ENCODE measurements at places on chromosomes 12 and 14.

GRCh38 chr14:90444077-90444696 lies 47.4 kb downstream of the CALM1 start:
- DNase-seq, result no peak

DNA sequence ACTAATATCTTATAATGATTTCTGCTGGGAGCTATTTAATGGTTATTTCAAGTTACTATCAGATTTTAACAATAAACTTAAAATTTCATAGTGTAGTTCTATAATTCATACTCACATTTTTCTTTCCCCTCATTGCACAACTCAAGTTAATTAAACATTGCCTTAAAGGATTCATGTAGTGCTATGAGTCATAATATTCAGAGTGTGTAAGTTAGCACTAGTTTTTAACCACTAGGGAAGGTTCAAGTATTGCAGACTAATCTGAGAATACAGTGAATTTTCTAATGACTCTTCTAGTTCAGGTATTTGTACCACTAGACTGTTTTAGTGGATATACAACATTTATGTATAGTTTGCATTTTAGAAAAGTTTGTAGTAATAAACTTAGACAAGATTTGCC lies 49.9 kb downstream of the FOXA1 start:
- no peak for DNase-seq

DNA sequence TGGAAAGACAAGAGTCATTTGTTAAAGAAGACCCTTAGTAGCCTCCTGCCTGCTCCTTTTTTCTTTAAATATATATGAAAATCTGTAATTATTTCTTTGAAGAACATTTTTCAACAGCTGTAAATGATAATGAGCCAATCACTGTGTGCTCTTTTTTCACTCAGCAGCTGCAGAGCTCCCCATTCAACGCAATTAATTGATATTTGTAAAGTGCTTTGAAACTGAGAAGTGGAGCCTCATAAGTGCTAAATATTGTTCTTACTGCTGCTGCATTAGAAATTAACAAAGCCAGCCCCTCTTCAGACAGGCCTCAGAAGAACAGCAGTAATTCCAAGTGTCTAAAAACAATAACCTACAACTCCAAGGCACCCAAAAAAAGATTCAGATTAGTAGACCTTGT lies 224.3 kb downstream of the GXYLT1 start:
- no peak for DNase-seq

- DNase-seq, result no peak
These were observed 27.3 kb downstream of the ZC3H14 start for GRCh38 chr14:88590173-88590572.

GRCh38 chr14:105413544-105413886 lies 6.1 kb upstream of the MTA1 start:
- no peak for DNase-seq

GRCh38 chr12:94832780-94833681 lies 170.5 kb downstream of the NDUFA12 start:
- DNase-seq, result no peak

- DNase-seq, result peak; percentile 57
These were observed 1.1 kb upstream of the BCL11B start for GRCh38 chr14:99272899-99273765.

GRCh38 chr14:98888927-98889835 lies 382.8 kb downstream of the BCL11B start:
- DNase-seq, result no peak

GRCh38 chr12:108821407-108822397 lies 35.7 kb downstream of the SSH1 start:
- DNase-seq, result no peak

DNA sequence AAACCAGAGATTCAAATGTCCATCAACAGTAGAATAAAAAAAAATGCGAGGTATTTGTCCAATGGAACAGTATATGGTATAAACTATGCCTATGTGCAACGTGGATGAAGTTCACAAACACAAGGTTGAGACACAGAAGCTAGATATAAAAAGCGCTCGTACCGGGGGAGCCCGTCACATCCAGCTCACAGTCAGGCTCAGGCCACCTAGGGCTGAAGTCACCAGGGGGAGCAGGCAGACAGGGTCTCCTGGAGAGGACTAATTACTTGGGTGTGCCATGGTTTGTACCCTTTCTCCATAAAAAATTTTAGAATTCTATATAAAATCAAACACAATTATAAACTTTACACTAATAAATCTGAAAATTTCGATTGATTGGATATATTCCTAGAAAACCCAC lies 13.6 kb downstream of the AHNAK2 start:
- no peak for DNase-seq

- DNase-seq, result no peak
These were observed 89.2 kb downstream of the NUAK1 start for GRCh38 chr12:106049546-106049945.

- DNase-seq, result no peak
These were observed 197.0 kb downstream of the ACSS3 start for GRCh38 chr12:81274637-81275529.

DNA sequence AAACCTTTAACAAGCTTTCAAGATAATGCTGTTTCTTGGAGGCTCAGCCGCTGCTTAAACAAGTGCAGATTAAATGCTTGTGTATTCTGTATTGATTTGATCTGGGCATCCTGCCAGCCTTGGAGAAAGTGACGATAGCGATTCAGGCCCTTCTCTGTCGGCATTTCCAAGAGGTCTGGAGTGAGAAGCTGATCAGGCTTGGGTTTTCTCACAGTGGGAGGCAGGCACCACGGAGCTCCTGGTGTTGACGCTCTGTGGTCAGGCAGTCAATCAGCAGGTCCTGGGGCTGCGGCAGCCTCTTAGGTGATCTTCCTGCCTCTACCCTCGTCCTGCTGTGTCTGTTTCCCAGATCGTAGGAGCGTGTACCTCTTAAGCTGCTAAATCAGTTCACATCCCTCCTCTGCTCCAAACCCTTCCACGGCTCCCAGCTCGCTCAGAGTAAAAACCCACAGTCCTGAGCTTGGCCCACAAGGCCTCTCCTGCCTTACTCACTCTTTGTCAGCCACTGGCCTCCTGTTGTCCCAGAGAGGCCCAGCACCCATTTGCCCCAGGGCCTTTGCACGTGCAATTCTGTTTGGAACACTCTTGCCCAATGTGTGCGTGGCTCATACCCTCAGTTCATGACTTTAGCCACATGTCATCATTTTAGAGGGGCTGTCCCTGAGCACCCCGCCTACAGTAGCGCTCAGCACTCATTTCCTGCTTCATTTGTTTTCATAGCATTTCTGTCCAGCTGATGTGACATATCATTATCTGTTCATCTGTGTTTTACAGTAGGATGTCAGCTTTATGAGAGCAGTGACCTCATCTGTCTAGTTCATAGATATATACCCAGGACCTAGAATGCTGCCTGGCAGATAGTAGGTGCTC lies 155.4 kb downstream of the AACS start:
- no peak for DNase-seq

GRCh38 chr12:59850268-59850667 lies 254.4 kb downstream of the SLC16A7 start:
- DNase-seq, result no peak

- no peak for DNase-seq
These were observed 5.9 kb downstream of the PXN start for GRCh38 chr12:120259418-120260202.

- DNase-seq, result no peak
These were observed 183.3 kb downstream of the SSPN start for GRCh38 chr12:26378711-26379110.

GRCh38 chr12:79874665-79875064 lies 60.2 kb downstream of the PPP1R12A start:
- DNase-seq, result no peak

DNA sequence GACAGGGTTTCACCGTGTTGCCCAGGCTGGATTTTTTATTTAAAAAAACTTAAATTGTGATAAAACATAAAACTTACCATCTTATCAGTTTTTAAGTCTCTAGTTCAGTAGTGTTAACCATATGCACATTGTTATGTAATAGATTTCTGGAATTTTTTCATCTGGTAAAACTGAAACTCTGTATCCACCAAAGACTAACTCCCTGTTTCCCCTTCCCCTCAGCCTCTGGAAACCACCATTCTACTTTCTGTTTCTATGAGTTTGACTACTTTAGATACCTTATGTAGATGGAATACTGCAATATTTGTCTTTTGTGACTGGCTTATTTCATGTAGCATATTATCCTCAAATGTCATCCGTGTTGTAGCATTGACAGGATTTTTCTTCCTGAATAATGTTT lies 12.8 kb upstream of the PLEKHG3 start:
- DNase-seq, result no peak

Data from activated T-cell treated with anti-CD3 and anti-CD28 coated beads, Interleukin-2, amount 50 U/mL, for 1 hour (primary cell).